ENCODE measurements at places on chromosomes 11 and 22. TPM values are rescaled to one million over a fixed set of nuclear protein-coding genes. Genes with fewer than 3 reads are reported as not detected.

GRCh38 chr11:92596596-92597317 is 372.1 kb downstream of the FAT3 start:
- H3K4me1 ChIP-seq, result peaks cover 12% of the 10 kb centered on the region
- no peak overlapping the region for H3K4me3 ChIP-seq
- no peak for DNase-seq

TUB gene
- 17.2 TPM for total RNA-seq

GRCh38 chr11:19827399-19828135 is 114.9 kb downstream of the NAV2 start:
- H3K36me3 ChIP-seq, result peaks cover 2% of the 10 kb centered on the region
- H3K4me1 ChIP-seq, result peaks cover 5% of the 10 kb centered on the region
- DNase-seq, result no peak

LRRC56 gene
- total RNA-seq, result 2.7 TPM

Measured in chondrocyte (in vitro differentiated cells).